ENCODE measurements at places on chromosomes 3 and 15.

GRCh38 chr3:190645932-190646460, 132.1 kb downstream of the IL1RAP start:
- DNase-seq = no peak

DNA sequence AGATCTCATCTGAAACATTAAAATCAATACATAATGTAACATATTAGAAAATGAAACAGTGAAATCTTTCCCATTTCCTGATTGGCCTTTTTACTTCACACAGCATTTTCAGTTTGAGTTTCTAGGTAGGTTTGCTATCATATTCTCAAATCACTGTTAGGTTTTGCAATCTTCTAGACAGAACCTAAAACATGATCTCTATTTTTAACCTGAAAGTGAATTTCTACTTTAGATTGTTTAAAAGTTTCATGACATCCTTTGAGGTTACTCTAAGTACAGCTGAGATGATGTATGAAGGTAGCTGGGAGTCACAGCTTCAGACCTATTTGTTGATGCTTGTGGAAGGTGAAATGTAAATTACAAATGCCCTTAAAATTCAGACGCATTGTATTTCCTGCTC, 118.4 kb upstream of the GPR149 start:
- no peak for DNase-seq

DNA sequence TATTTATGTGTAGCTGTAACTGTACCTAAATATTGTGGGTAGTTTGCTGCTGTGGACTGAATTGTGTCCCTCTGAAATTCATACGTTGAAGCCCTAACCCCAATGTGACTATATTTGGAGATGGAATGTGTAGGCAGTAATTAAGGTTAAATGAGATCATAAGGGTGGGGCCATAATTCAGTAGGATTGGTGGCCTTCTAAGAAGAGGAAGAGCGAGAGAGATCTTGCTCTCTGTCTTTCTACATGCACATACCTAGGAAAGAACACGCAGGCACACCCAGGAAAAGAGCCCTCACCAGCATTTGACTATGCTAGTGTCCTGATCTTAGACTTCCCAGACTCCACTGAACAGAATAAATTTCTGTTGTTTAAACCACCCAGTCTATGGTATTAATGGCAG, 67.6 kb upstream of the CFAP20DC start:
- no peak for DNase-seq

- no peak for DNase-seq
These were observed 32.3 kb downstream of the CBLB start for GRCh38 chr3:105836533-105836932.

DNA sequence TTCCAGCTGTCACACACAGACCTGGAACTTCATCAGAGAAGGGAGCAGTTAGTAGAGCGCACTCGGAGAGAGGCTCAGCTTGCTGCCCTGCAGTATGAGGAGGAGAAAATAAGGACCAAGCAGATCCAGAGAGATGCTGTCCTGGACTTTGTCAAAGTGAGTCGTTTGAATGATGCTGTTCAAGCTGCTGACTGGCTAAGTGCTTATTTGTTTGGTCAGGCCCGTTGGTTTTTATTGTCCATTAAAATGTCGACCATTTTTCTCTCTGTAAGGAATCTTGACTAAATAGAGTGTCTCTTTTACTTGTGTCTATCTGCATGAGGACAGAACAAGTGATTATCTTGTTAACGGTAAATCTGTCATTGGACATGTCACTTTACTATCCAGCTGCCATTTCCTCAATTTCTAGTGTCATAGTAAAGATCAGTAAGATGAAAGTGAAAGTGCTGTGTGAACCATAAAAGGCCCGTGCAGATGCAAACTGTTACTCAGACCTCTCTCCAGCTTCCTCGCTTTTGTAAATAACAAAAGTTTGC, 56.9 kb downstream of the LRCH3 start:
- no peak for DNase-seq

DNA sequence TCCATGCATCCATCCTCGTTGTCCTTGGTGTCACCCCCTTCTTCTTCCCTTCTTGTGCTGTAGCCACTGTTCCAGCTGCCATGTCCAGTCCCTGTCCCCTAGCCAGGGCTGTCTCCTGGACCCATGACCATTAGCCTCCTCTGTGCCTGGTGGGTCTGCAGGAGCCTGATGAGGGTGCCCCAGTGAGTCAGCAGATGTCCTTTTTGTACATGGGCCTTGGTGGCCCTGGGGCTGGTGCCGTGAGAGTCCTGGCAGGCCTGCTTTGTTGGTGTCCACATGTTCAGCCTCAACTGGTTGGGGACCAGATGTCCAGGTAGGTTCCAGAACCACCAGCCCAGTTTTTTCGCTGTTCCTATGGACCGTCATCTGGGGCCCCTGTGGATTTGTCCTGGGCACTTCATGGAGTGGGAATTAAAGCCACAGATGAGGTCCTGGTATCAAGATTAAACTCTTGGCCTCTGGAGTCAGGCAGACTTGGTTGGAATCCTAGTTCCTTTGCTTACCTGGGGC, 66.1 kb downstream of the FBLN2 start:
- DNase-seq = no peak

DNA sequence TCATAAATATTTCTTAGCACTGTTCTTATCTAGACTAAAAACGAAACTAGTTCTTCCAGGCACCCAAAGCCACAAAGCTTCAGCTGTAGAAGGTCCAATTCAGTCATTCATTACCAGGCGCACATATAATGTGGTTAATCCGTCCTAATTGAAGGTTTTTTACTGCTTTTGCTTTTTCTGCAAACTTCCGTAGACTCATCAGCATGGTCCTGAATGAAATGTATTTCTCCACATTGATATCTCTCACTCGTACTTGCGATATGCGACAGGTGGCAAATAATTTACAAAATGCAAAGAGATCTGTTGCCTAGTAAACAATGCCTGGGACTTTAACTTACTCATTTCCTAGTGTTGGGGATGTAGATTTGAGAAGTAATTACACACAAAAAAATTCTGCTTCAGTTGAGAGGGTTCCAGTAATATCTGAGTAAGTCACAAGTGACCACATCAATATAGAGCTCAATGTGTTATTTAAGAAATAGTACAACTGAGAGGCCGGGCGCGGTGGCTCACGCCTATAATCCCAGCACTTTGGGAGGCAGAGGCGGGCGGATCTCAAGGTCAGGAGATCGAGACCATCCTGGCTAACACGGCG, 75.0 kb upstream of the MBNL1 start:
- no peak for DNase-seq

GRCh38 chr3:15331606-15332404, 581 bp downstream of the SH3BP5 start:
- DNase-seq = no peak

DNA sequence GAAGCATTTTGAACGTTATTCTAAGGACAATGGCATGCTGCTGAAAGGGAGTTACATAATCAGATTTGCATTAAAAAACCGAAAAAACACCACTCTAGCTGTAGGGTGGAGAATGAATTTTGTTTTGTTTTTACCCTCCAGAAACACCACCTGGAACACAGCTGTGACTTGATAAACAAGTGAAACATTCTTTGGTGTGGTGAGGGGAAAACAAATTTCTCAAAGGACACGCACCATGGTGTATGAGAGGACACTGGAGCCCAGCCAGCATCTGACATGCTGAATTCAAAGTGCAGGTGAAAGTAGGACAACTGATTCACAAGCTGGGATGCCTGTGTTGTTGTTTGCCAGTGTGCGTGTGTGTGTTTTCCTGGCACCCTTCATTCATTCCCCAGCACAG, 554.5 kb upstream of the TBL1XR1 start:
- no peak for DNase-seq

DNA sequence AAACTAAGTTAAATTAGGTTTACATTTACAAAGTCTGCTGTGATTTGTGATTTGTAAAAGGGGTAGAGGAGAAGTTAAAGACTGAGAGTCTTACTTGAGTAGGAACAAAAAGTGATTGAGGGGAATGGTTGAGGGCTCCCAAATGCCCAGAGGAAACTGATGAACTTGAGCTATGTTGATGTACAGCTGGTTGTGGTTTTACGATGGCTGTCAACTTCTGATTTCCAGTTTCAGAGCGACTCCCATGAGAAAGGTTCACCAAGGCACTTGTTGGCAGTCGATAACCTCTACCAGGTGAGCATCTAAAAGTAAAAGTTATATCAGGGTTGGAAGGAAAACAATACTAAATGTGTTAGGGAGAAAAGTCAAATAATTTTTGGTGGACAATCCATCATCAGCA, 91.0 kb downstream of the XRN1 start:
- no peak for DNase-seq

GRCh38 chr15:96341513-96342405, 11.3 kb downstream of the NR2F2 start:
- DNase-seq = no peak

GRCh38 chr3:150342896-150343467, 65.1 kb upstream of the TSC22D2 start:
- no peak for DNase-seq

DNA sequence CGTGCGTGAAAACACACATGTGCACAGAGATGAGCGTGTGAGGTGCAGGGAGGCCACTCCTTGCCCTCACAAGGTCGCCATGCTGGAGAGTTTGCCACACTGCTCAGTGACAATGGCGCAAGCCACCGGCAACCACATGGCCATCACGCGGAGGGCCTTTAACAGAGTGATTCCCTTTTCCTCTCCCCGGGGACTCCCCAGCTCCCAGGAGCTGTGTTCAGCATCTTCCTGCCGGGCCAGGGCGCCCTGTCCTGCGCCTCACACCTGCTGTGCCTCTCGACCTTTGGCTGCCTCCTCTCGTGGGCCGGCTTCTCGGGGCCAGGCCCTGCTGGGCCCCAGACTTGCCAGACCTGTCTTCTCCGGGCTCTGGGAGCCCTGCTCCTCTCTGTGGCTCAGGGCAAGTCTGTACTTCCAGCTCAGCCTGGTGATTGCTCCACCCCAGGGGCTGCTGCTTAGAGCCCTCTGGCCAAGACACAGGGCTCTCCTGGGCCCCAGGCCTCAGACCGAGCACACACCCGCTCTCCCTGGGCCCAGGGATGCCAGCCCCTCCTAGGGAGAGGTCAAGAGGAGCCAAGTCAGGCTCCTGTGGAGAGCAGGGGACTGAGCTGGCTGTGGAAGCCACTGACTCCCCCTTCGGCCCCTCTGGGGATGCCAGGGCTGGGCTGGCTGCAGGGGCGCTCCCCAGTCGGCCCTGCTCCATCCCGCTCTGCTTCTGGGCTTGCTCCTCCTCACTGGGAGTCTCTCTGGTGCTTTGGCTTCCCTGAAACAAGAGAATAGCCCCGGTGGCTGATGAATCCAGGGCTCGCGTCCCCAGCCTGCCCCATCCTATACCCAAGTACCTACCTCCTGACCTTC, 5.6 kb downstream of the CCDC9B start:
- DNase-seq = no peak

DNA sequence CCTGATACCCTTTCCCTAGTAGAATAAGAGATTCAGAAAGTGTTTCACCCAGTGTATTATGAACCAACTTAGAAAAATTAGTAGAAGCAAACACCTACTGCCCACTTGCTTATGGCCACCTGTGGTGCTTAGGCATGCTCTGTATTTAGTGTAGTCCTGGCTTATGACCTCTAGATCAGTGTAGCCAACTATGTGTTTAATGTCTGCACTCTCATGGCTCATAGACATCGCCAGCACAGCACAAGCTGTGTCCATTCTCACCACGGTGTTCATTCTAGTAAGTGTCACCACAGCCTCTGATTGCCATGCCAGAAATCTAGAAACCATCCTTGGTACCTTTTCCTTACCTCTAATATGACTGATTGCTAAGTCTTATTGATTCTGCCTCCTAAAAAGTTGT, 14.3 kb downstream of the ASB7 start:
- DNase-seq = no peak

DNA sequence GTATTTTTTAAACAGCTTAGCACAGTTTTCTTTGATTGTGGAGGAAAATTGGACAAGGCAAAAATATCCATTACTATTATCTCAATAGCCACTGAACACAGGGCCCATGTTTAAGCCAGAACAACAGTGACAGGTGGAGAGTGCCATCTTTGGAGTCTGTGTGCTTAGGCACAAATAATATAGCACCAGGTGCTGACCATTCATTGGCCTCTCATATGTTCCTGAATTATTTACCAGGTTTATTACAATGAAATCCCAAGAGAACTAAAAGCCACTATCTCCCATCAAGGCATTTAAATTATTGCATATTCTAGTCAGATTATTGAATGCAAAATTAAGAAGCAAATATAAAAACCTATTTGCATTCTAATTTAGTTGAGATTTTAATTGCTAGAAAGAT, 39.6 kb downstream of the GPR156 start:
- DNase-seq = no peak

DNA sequence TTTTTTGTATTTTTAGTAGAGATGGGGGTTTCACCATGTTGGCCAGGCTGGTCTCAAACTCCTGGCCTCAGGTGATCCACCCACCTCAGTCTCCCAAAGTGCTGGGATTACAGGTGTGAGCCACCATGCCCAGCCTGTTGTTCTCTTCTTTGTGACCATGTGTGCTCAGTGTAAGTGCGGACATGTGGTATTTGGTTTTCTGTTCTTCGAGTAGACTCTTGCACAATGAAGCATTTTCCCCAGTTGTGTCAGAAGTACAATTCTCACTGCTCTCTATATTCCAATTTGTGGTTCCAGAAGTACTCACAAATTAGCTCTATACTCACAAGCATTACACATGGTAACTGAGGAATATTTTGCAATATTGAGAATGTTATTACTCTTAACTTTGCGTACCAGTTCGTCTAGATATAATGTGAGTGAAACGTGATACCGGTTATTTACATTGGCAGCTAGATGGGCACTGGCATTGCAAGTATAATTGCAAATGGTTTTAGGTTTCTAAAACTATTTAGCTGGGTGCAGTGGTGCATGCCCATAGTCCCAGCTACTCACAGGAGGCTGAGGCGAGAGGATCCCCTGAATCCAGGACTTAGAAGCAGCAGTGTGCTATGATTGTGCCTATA, 34.2 kb upstream of the MTMR14 start:
- no peak for DNase-seq
